ENCODE measurements at places on chromosomes 2 and 18. TPM values are rescaled to one million over a fixed set of nuclear protein-coding genes. Genes with fewer than 3 reads are reported as not detected.

DNA sequence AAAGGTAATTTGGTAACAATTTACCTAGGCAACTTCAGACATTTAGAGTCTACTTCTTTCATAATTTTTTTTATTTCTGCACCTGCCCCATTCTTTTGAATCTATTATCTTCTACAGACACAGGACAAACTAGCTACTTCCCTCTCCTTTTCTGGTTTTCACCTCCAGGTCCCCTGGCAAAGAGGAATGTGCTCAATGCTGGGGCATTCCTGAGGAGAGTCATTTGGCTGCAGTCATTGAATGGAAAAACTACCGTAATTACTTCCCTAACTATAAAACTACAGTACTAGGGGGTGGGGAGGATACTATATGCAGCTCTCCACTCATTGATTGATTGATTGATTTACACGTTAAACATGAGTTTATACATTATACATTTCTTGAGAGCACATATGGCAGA is 11.2 kb upstream of the ARHGAP28 start:
- DNase-seq, result no peak

DNA sequence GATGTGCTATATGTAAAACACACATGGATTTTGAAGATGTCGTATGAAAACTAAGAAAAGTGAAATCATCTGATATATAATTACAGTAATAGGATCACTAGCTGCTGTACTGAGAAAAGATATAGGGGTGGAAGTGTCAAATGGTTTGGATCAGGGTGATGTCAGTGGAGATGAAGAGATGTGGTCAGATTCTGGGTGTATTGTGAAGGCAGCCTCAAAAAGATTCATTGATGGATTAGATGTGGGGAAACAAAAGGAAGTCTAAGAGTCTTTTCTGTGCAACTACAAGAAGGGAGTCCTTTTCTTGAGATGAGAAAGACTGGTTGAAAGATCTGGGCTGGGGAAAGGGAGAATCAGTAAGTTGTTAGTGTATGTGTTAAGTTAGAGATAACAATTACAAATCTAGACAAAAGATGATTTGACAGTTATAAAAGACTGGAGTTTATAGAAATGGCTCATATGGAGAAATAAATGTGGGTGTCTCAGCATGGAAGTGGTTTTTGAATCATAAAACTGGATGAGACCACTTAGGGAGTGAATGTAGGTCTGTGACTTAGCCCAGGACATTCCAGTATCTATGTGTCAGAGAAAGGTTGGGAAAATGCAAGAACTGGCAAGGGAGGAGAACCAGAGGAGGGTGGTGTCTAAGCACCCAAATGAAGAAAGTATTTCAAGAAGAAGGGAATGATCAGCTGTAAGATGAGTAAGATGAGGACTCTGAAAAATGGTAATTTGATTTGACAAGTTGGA is 347.4 kb downstream of the PARD3B start:
- no peak for DNase-seq

GRCh38 chr2:37080689-37081088 is 3.5 kb downstream of the HEATR5B start:
- no peak for DNase-seq

- DNase-seq, result no peak
Measured at GRCh38 chr2:39127973-39128372, 7.1 kb upstream of the SOS1 start.

GRCh38 chr2:64179582-64180321 is 35.5 kb upstream of the PELI1 start:
- DNase-seq, result no peak

DNA sequence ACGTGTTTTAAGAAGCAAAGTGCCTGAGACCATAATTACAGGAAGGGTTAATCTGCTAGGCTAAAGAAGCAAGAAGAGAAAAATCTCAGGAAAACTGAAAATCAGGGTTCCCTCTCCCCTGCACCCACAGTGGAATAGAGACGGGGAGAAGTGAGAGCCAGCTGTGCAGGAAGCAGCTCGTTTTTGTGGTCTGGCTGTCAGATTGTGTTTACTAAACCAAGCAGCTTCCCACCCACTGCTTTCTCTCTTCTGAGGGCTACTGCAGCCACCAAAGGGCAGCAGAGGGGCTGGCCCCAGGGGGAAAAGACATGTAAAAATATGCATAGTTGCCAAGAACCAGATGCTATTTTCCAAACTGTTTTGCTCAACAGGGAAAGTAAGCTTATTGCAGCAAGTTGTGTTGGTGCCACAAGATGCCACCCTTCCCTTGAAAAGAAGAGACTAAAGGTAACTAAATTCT is 72.6 kb upstream of the THUMPD2 start:
- no peak for DNase-seq

GRCh38 chr2:162607915-162608314 is 230.7 kb downstream of the KCNH7 start:
- no peak for DNase-seq

GRCh38 chr18:27366151-27366550 is 181.0 kb upstream of the CHST9 start:
- no peak for DNase-seq

Gene MAB21L4
- not detected for total RNA-seq
